ENCODE measurements at places on chromosomes 1 and 21. TPM values are rescaled to one million over a fixed set of nuclear protein-coding genes. Genes with fewer than 3 reads are reported as not detected.
A peak's percentile ranks its signal among the peaks of the same experiment; 100 is the strongest.

GRCh38 chr1:93471911-93472310 lies 24.0 kb downstream of the FNBP1L start:
- no peak for DNase-seq

- DNase-seq, result no peak
Observed at GRCh38 chr1:43686801-43687200, 20.5 kb upstream of the ST3GAL3 start.

DNA sequence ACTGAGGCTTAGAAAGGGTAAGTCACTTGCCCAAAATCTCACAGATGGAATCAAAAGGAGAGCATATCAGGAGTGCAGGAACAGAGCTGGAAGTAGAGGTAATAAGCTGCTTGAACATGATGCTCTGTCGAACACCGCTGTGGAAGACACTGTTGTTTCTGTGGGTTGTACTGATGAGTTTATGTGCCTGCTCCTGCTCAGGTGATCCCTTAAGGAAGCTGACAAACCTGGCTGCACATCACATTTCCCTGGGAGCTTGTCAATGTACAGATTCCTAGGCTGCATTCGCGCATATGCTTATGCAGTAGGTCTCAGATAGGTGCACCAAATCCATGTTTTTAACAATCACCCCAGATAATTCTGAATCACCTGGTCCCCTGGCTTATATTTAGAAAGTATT lies 79.7 kb downstream of the ZNF326 start:
- no peak for DNase-seq

DNA sequence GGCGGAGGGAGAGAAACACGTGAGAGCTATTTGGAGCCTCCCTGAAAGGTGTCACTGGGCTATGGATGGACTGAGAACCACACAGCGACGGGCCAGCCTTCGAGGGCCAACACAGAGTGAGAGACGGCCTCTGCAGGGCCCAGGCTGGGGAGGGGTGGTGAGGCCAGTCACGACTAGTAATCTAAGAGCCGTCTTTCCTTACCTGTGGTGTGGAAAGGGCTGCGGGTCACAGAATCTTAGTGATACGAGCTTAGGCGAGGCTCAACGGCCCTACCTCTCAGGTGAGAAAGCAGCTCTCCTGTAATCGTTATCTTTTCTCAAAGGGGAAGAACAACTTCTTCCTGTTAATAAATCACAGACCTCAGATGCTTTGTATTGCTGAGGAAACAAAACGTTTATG lies 33.4 kb upstream of the COX20 start:
- no peak for DNase-seq

- no peak for DNase-seq
Observed at GRCh38 chr1:205680073-205680851, at the start of gene SLC45A3. Gene SLC45A3 (minus strand): TSS chr1:205680509. CDS start chr1:205664656, 15,853 bp downstream.

DNA sequence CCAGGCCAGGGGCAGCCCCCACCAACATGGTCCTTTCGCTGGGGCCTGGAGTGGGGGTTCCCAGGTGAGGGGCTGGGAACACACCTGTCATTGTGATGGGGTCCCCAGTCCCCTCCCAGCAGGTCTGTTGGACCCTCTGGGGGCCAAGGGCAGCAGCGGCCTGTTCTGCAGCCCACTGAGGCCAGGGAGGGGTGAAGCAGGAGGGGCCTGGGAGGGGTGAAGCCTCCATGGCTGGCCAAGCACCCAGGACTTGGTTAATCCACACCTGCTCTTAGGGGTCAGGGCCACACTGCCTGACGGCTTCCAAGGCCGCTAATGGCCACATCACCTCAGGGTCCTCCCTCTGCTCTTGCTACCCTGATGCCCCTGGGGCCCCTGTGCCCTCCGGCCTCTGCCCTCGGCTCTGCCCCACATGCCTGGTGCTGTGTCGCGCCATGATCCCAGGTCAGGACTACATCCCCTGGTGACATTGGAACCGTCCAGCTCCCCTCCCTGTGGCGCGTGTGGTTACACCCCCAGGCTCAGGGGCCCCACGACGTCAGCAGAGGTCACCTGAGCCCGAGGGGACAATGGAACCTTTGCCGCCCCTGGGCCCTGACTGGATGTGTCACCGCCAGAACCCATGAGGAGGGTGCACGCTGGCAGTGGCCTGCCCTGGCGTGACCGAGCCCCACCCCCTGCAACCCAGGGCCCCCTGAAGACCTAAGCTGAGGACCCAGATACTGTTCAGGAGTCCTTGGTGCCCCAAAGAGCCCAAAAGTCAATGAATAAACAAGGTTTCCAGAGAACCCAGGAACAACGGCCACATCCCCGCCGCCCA lies 7.0 kb downstream of the TNFRSF18 start:
- no peak for DNase-seq

DNA sequence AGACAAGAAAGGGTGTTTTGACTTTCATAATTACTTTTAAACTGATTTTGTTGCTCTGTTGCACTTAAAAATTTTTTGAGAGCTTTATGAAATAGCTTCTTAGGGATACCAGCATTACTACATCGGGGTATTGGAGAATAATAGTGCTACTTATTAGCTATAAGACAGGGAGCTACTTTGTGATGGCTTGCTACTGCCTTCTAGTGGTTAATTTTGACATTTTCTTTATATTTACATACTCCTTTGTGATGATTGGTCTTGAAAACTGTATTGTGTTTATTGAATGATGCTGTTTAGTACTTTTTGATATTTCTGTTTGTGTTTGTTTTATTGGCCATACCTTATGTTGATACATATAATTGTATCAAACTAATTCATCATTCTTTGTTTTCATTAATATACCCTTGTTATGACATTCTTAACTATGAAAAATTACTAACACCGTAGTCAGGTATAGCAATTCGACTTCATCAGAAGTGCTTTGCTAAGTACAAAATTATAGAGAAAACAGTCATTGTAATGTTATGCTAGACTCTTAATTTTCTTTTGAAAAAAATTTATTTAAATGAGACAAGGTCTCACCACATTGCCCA lies 85.5 kb downstream of the CLIC4 start:
- DNase-seq, result peak; percentile 94

Gene GJA4
- 4.0 TPM for total RNA-seq

Gene C1orf105
- total RNA-seq, result not detected

Gene PERM1
- total RNA-seq, result not detected
